Astrocyte (in vitro differentiated cells and primary cell): ENCODE measurements at places on chromosomes 4 and X.

DNA sequence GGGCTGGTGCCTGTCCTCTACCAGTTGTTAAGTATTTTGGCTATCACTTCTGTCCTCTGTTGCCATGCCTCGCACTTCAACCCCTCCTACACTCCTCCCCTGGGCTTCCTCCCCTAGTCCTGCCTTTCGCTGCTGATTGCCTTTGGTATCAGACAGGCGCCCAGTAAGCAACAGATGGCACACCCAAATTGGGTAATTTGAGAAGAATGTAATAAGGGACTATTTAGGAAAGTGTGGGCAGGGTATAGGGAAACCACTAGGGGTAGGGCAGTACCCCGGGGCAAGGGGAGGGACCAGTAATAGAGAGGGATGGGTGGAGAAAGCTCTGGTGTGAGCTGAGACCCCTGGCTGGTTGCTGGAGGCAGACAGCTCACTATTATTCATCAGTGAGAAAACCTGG, 172.7 kb upstream of the USP9X start:
- DNase-seq = no peak

- no peak for DNase-seq
These were observed 1489.4 kb downstream of the RAPGEF2 start for GRCh38 chr4:160592258-160592657.

DNA sequence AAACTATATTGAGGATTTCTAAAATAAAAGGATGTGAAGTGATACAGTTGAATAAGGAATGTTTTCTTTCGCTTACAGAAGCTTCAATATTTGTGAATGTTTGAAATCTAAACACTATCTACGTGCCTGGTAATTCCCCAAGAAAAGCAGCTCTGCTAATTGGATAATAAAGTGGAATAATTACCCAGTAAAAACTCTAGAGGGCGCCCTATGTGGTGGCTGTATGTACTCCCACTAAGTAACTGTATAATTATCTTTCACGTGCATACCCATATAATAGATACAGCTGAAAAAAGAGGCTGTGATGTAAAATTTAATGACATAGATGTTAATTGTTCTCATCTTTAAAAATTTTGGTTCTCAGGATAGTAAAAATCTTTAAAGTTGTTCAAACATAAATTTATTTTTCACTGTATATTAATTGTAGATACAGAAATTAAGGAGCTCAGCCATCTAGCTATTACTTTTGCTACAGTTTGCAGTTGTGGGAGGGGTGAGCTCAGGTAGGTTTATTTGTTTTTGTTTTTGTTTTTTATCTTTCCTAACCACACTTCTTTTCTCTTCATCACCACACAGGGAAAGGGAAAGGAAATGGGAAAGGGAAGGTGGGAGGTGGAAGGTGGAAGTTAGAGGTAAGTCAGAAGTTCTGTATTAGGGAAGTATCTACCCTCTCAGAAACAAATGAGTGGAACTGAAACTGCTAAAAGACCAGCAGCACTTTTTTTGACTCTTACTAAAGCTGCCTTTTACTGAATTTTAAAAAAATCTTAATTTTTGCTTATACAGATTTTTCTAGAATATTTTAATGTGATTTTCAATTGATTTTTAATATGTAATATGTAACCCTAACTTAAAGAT, 151.7 kb upstream of the RPS6KA6 start:
- no peak for DNase-seq

- DNase-seq = no peak
These were observed 31.0 kb downstream of the FNIP2 start for GRCh38 chr4:158799856-158800255.

GRCh38 chrX:102599951-102600579, 750 bp downstream of the ARMCX5 start:
- DNase-seq = peak; percentile 20

GRCh38 chr4:187469627-187470026, 525.9 kb upstream of the ZFP42 start:
- no peak for DNase-seq

GRCh38 chr4:152308951-152309350, 226.9 kb downstream of the FBXW7 start:
- no peak for DNase-seq

- no peak for DNase-seq
These were observed 62.2 kb upstream of the TBC1D9 start for GRCh38 chr4:140818433-140818832.

GRCh38 chrX:148380650-148381561, 119.5 kb upstream of the AFF2 start:
- peak; percentile 16 for DNase-seq

DNA sequence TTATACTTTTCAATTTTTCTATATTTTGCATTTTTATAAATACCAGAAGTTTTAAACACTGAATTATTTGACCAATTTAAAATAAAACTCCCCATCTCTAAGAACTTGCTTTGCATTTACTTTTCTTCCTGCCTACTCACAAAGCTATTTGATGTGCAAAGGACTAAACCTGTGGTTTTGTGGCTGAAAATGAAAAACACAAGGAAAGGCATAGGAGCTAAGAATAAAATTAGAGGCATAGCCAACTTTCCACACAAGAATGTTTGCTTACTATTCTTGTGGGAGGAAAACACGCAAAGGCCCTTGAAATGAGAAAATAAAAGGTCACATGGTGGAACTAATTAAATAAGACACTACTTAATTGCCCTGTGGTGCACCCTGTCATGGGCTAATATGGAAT, 221.2 kb downstream of the KLHL13 start:
- DNase-seq = peak; percentile 53

DNA sequence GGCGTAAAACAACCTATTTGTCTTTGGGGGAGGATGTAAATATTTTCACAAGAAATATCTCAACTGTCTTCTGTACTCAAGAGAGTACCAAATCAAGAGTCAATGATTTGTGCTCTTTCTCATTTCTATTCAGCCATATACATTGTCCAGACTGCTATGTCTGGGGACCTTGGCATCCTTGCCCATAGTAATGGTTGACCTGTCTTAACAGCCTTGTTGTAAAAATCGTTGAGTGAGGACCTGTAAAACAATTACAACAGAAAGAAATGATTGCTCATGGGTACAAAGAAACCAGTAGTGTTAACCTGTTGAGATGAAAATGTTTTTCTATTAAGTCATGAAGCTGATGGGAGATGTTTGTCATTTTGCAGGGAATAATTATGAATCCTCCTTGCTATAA, 56.6 kb downstream of the LNX1 start:
- DNase-seq = no peak

- DNase-seq = no peak
These were observed 29.0 kb upstream of the TMEM154 start for GRCh38 chr4:152708796-152709195.

GRCh38 chrX:50475208-50475607, 4.6 kb upstream of the DGKK start:
- DNase-seq = no peak

DNA sequence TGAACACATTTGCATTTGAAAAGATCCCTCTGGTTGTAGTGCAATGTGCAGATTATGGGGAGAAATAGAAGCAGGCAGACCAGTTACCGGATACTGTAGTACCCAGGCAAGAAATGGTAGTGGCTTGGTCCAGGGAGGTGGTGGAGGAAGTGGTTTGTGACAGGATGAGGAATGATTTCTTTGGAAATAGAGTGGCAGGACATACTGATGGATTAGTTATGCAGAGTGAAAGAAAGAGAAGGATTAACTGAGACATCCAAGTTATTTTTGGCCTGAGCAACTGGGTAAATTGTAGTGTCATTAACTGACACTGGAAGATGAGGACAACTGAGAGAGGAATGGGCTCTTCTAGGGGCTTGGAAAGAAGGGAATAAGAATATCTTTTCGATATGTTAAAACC, 139.7 kb downstream of the CFAP299 start:
- no peak for DNase-seq

DNA sequence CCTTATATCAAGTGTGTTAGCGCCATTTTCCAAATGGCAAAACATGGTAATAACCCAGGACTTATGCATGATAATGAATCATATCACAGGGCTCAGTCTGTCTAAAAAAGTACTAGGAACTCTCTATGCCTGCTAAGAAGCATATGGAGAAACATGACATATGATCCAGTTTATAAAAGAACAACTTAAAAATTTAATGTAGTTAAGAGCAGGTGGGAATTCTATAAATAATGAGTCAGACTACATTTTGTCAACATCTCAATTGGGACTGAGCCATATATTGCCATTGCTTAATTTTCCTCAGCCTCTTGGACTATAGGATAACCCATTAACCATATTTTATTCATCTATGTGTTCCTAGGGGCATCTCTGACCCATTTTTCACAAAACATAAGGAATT, 360.4 kb upstream of the AGA start:
- no peak for DNase-seq

DNA sequence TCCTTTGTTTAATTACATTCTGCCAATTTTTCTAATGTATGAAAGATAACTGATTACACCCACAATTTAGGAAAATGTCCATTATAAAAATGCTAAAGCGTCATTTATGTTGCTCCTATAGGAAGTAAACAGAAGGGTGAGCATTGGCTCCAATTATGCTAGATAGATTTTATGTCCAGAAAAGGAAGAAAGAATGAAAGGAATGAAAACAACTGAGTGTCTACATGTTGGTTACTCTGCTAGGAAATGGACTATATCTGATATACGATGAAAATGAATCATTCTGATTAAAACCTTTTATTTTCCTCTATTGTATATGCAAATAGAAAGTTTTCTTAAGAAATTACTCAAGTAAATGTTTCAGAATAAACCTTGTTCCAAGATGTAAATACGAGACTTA, 1.6 kb downstream of the ENAM start:
- no peak for DNase-seq

- DNase-seq = peak; percentile 15
These were observed 70.9 kb downstream of the INTS12 start for GRCh38 chr4:105637408-105638176.

DNA sequence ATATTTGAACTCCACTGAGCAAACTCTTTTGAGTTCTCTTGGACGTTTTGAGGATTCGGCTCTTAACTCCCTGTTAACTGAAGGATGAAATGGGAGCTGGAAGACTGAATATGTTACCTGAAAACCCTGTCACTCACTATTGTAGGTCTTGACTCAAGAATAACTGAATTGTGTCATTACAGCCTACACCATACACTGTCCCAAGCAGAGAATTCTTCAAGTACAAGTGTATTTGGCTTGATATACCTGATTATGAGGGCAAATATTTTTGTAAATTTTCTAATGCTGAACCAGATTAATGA, 276.1 kb downstream of the CFAP299 start:
- DNase-seq = no peak

DNA sequence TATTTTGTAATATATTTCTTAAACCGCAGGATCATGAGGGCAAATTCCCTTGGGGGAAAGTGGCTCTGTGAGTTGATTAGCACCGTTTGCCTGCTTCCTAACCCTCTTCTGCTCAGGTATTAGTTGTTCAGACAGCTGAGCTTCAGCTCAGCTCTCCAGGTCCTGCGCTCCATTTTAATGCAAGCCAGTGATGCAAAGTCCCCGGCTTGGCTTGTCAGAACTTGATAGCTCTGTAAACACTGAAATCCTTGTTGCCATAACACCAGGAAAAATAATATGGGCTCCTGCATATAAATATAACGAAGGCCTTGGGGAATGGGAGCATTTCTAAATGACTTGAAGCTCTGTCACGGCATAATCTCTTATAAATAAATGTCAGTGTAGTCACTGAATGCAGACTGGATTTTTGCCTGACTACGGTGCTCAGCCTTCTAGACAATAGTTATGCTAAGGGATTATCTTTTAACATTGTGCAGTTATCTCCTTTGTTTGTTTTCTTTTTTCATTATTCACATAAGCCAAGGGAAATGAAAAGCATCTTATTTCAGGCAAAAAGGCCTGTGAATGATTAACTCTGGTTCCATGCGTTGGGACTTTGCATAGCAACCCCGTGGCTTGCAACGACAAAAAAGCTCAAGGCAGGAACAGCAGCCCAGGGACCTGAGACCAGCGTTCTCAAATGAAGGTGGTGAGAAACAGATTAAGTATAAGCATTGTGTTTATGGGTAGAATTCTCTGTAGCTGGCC, 253.2 kb downstream of the SPRY1 start:
- DNase-seq = peak; percentile 74

DNA sequence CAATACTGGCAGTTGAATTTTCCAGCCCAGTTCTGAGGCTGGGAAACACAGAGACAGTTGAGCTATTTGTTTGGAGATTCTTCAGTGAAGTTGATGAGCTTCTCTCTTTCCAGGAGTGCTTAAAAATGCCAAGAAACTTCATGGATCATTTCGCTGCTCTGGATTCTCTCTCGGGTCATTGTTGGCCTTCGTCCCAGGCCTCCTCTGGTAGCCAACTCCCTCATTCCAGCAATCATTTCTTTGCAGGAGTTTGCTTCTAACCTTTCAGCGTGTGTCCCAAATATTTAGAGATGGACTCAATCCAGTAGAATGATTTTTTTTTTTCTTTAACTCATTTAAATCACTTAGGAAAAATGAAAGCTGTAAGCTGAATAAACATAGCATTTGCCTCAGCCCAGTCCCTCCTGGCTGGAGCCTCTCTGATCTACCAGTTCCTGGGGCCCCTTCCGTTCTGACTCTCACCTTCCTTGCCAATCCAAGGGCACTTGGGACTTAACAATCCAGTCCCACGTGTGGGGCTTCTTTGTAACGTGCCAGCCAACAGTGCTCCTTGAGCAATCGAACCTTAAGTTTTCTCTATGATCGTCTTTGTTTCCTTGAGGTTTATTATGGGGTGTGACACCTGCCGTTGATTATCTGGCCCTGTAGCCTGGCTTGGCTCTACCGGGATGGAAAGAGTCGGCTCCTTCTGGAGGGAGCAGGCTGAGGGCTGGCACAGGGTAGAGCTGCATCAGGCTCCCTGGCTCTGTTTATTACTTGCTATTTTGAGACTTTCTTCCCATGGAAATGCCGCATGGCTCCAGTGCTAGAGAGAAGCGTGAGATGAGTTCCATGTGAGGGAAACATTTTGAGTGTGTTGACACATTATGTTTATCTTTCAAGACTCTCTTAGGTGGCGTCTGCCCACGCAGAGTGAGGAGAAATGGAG, 80.4 kb upstream of the GPC4 start:
- peak; percentile 80 for DNase-seq

- DNase-seq = no peak
These were observed 90.1 kb upstream of the RPL34 start for GRCh38 chr4:108529984-108530905.

- peak; percentile 29 for DNase-seq
These were observed 1080.9 kb downstream of the FAT4 start for GRCh38 chr4:126395664-126396063.

DNA sequence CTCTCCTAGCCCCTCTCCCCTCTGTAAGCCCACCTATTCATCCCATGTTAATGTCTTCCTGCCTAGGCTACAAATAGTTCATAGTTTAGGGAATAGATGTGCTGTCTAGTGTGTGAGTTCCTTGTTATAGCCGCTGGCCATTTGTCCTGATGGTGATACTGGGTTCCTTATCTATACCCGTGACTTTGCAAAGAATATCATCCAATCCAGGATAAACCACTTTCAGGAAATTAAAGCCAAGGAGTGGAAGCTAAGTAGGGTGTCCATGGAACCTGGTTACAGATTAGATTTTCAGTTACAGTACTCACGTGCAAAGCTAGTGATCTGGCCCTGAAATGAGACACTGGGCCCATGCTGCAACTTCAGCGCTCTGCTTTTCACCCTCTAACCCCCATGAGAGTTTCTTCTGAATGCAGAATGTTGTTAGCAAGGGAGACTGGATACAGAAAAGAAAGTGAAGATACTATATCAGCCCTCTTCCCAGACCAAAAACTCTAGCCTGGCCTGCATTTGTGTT, 111.4 kb downstream of the TMEM164 start:
- no peak for DNase-seq
